ENCODE measurements at places on chromosomes 1 and 21. TPM values are rescaled to one million over a fixed set of nuclear protein-coding genes. Genes with fewer than 3 reads are reported as not detected.

DNA sequence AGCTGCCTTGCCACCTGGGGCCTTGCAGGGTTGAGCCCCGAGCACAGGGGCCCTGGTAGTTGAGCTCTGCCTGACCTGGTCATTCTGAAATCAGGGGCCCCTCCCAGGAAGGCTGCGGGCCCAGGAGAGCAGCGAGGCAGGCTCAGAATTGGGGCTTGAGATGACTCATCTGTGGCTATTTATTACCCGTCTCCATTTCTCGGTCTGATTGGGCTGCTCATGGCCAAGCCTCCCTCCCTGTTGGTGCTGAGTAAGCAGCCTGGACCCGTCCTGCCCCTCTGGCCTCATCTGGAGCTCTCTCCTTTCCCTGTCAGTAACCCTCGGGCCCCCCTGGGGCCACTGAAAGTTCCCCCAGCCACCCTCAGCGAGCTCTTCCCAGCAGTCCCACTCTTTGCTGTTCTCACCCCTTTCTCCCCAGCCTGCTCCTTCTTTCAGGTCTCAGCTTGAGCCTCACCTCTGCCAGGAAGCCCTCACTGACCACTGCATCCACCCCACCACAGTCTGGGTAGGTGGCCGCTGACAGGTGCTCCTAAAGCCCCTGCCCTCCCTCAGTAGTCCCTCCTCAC, 11.0 kb upstream of the TNFRSF8 start:
- peak; percentile 78 for DNase-seq

DNA sequence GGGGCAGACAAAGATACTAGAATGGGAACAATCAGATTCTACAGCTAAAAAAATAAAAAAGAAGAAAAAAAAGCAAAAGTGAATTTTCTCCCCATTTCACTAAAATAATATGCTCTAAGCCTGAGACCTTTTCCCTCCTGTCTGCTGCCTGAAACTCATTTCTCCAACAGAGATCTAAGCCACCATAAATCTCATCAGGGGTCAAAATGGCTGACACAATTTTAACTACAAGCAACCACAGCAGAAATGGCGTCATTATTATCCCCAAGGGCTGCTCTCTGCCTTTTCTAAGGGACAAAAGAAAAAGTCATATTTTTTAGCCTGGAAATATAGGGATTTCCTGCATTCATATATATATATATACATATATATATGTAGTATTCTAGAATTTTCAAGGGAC, 183.7 kb upstream of the CAMK1G start:
- DNase-seq, result no peak

Gene FCRL6
- not detected for total RNA-seq

- DNase-seq, result no peak
These were observed 454.4 kb upstream of the ADGRL4 start for GRCh38 chr1:79460773-79461436.

Gene SZT2
- 44.9 TPM for total RNA-seq

- DNase-seq, result no peak
These were observed 72.1 kb downstream of the GPR52 start for GRCh38 chr1:174519844-174520243.

GRCh38 chr21:37445228-37445627, 78.7 kb downstream of the DYRK1A start:
- DNase-seq, result peak; percentile 36

DNA sequence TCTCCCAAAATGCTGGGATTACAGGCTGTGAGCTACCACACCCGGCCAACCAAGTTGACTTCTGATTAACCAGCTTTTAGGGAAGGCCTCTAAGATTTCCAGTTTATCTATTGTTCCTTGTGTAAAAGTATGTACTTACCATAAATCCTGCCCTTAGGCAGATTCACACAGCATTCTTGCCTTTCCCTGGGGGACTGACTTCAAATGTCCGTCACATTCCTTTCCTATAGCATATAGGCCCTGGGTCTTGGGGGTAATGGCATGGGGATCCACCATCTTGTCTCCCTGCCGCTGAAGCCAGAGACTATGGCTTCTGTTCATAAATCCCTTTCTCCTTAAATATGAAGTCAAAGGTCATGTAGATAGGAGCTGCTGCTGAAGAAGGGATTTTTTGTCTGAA, 872 bp upstream of the PINK1 start:
- DNase-seq, result no peak

DNA sequence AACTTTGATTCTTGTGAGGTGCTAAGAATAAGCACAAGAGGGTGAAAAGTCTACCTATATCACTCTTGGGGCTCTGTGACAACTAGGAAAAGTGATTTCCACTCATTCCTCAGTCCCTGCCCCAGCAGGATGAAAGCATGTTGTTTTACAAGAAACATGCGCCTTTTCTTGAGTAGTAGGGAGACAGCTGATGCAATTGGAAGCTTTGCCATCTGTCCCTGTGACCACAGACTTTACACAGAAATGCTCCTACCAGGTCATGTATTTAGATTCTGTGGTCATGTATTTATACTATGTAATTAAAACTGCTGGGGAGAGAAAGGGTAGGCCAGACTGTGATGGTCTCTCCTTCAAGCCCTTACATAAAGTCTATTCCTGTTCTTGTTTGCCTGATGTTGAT, 445.5 kb downstream of the PTPRC start:
- no peak for DNase-seq

Gene AIDA
- total RNA-seq, result 71.4 TPM

GRCh38 chr1:40849801-40850592, 12.2 kb downstream of the CITED4 start:
- DNase-seq, result peak; percentile 69

GRCh38 chr1:9903801-9904527, 6.1 kb downstream of the CTNNBIP1 start:
- DNase-seq, result no peak
